Thyroid gland (tissue), 4 donors: ENCODE measurements at places on chromosomes 5 and 9. TPM values are rescaled to one million over a fixed set of nuclear protein-coding genes. Genes with fewer than 3 reads are reported as not detected.
A peak's percentile ranks its signal among the peaks of the same experiment; 100 is the strongest.

GRCh38 chr5:137613554-137614265 is 114.6 kb upstream of the SPOCK1 start:
- DNase-seq, result no peak

DNA sequence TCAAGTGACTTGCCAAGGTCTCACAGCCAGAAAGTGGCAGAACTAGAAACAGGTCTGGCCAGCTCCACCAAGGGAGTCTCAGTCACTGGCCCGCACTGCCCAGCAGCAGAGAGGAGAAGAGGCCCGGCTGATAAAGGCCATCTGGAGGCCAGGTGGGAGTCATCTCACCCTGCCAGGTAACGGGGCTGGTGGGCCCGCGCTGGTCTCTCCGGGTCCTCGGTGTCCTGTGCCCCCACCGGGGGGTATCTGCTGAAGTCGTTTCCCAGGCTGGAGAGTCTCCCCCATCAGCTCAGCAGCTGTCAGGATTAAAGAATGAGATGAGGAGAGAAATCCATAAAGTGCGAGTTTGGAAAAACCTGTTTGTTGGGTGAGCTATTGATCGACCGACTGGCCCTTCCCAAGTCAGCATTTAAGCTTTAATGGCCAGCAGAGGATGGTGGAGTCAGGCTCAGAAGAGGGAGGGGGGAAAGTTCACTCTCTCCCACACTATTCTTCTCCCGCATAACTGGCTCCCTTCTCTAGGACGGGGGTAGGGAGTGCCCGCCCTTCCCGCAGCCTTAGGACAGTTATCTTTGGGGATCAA is 30.3 kb downstream of the LMX1B start:
- DNase-seq, result no peak

GRCh38 chr9:129664746-129665388 is 580 bp upstream of the PRRX2 start:
- DNase-seq, result no peak

DNA sequence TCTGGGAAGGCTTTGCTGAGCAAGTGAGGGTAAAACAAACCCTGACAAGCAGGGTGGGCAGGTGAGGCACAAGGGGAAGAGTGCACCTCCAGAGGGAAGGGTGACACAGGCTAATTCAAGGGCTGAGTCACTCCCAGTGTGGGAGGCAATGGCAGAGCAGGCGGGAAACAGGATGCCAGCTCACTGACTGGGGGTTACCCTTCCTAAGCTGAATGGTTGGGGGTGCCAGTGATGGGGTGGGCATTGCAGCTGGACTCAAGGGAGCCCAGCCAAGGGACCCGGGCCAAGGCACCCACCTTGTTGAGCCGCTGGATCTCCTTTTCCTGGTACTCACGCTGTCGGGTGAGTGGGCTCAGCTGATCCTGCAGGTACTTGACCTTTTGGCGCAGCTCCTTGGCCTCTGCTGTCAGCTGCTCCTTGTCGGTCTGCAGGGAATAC is 18.4 kb downstream of the GPX3 start:
- peak; percentile 73 for DNase-seq

DNA sequence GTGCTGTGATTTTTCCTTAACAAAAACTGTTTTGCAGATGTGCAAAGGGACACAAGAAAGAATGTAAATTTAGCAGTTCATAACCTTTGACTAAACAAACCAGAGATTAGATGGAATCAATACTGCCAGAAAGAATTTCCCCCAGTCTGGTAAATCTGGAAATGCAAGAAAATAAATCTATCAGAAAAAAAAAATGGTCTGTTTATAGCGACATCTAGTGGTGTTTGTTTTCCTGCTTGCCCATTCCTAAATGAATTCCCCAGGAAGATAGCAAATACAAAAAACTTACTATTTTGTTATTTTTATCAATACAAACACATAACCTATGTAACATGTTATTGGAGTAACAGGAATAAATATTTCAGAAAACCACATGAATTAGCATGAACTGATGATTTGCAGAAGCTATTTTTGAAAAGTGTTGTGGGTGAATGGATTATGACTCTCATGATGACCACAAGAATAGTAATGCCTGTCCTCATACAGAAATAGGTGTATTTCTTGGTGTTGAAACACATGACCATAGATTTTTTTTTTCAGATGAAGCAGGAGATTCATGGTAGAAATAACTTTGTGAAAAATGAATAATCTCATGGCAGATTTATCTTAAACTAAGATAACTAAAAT is 1703.8 kb downstream of the MAT2B start:
- DNase-seq, result no peak

Gene GTF3C4
- total RNA-seq, result 21.8 TPM

- DNase-seq, result no peak
These were observed 112.7 kb upstream of the SLC24A2 start for GRCh38 chr9:19901586-19901985.

Gene RASGRF2
- 18.8 TPM for total RNA-seq

Gene PCDHB4
- 8.7 TPM for total RNA-seq

DNA sequence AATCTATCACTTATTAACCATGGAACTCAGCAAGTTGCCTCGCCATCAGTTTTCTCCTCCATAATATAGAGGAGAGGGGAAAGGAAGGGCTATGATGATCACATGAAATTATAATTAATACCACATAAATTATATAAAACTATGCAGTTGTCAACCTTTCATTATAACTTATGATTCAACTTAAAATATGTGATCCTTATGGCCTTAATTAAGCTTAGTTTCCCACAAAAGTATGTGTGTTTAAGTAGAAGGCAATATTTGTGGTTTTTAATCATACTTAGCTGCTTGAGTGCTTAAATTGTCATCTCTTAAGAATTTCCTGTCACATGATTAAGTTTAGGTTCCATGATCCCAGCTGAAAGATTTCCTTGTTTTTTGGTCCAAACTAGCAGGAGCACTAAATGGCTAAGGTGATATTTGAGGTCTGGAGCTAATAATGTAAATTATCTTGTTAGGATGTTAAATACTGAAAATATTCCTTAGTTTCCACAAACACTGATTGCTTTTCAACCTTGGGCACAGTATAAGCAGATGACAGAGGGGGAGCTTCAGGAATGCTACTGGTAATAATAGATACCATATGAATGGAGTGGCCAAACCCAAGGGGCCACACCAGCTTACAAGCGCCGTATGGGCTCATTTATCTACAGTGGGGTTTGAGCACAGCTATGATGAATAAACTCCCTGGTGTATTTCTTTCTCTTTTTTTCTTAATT is 26.4 kb upstream of the F2R start:
- no peak for DNase-seq

- no peak for DNase-seq
These were observed 57.8 kb downstream of the FYB1 start for GRCh38 chr5:39161578-39161977.

- no peak for DNase-seq
These were observed 12.6 kb downstream of the LRSAM1 start for GRCh38 chr9:127463911-127464310.

DNA sequence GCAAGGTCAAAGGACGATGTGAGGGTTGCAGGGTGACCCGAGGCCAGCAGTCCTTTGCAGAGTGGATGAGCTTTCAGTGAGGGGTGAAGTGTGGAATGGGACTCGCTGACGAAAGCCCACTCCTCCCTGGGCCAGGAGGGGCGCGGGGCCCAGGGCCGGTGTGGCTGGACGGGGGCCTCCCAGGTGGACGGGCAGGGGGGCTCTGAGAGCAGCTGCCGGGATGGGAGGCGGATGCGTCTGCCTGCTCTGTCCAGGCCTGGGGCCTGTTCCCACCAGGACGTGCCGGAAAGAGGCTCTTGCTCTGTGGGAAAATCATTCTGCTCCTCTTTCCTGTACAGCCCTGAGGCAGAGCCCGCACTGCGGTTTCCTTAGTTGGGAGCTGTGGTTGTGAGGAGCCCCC is 24.3 kb downstream of the IRX4 start:
- no peak for DNase-seq

DNA sequence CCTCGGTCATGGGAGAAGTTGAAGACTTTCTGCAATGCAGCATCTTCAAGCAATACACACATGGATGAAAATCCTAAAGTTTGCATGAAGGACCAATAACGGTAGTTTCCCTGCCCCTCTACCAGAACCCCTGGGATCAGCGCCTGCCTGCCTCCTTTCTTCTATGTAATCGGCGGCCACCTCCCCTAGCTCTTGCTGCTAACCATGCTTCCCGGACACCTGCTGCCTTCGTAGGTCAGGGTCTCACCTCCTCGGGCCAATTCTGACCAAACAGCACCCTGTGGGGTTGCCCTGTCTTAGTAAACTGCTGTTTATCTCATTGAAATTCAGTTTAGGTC is 388 bp upstream of the MED10 start:
- no peak for DNase-seq

DNA sequence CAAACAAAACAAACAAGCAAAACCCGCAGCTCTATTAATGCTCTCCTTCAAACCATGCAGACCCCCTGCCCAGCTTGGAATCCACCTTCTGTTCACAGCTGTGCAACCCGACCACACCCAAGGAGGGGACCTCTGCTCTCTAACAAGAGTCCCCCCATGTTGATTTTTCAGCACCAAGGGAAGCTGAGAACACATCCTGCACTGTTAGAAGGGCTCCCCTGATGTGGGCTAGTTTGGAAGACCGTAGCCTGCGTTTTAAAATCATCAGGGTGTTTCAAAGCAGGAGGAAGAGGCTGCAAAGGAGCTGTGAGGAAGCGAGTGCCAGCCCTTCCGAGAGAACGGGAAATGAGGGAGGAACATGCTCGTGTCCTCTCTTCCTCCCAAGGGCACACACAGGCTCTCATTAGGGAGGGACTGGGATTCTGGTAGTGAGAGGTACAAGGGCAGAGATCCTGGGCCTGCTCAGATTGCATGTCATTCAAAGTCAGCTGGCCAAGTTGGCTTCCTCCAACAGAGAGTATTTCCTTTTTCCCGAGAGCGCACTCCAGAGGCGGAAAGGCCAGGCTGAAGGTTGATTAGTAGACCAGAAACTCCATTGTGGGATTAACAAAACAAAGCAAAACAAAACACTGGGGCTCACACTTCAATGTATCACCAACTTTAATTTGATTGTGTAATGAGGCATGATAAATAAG is 185.9 kb downstream of the SEMA6A start:
- DNase-seq, result peak; percentile 62

DNA sequence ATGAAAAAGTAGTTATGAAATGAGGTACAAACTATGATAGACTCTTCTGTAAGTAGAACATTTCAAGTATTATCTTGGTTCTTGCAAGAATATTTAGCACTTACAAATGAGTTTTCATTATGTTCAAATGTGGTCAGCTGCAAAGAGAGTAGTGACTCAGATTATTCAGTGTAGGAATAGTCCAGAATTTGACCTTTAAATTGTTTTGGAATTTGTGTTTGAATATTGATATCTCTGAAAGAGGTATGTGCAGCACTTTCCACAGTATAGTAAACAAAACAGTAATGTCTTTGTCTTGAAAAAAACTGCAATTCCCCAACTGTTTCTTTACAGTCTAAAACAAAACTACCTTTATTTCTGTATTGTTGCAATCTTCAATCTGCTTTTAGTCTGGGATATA is 56.1 kb downstream of the WDR70 start:
- no peak for DNase-seq

DNA sequence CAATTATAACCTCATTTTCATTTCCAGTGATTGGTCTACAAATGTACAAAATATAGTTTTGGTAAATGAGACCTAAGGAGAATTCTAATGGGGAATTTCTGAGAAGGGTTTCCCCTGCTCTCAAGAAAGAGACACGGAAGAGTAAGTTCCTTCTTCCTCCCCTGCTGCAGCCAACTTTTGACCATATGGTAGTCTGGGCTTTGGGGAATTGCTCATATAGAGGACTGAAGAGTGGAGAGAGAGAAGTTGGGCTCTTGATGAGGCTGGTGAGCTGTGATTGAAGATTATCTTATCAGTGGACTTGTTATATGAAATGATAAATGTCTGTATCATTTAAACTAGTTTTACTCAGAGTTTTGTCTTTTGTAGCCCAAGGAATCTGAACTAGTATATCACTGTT is 4.3 kb upstream of the LNPEP start:
- no peak for DNase-seq

Gene PCDHB16
- 4.8 TPM for total RNA-seq

Gene PCA3
- not detected for total RNA-seq

DNA sequence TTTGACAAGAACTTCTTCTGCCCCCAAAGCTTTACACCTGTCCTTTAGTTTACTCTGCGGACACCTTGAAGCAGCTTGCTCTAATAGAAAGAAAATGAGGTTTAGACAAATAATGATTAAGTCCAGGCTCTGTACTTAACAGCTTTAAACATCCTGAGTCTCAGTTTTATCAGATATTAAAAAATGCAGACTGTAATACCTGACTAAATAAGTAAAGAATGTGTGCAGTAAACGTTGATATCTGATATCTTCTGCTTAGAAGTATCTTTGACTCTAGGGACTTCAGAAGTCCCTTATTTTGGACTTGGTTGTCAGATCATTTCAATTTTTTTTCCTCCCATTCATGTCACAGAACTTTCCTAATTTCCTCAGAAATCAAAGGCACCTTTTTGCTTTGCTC is 1060.4 kb downstream of the CDH12 start:
- no peak for DNase-seq

Gene DEPDC1B
- total RNA-seq, result 1.9 TPM
